Activated gamma-delta T cell treated with Interleukin-2 at 50 U/mL for 16 hours (primary cell): ENCODE measurements at places on chromosomes 5 and 9.

GRCh38 chr9:129664746-129665388 lies 580 bp upstream of the PRRX2 start:
- DNase-seq = no peak

- no peak for DNase-seq
Observed at GRCh38 chr5:76682387-76682786, 33.5 kb upstream of the F2R start.

- no peak for DNase-seq
Observed at GRCh38 chr9:73215249-73215648, 63.6 kb downstream of the ANXA1 start.

- no peak for DNase-seq
Observed at GRCh38 chr5:67289763-67290521, 93.3 kb upstream of the CD180 start.

GRCh38 chr5:17430241-17430640 lies 67.8 kb upstream of the TAF11L2 start:
- DNase-seq = no peak

- no peak for DNase-seq
Observed at GRCh38 chr9:136087741-136088480, 7.2 kb downstream of the NACC2 start.

GRCh38 chr9:18951936-18952335 lies 81.1 kb downstream of the SAXO1 start:
- DNase-seq = no peak

DNA sequence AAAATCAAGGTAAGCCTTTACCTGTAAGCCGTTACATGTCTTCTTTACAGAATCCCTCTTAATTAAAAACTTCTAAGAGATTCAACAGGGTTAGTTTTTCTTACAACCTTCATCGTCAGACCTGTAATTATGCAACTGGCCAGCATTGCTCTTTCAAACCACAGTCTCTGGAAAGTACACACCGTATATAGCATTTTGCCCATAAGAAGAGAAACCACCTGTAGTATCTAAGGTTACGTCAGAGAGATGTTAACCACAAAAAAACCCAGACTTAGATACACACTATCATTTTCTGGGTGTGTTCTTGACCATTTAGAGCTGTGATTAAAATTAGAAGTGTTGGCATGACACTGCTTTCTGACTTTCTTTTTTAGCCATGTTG lies 140.0 kb downstream of the MUSK start:
- no peak for DNase-seq

- no peak for DNase-seq
Observed at GRCh38 chr5:133252133-133252480, 200.3 kb downstream of the HSPA4 start.

DNA sequence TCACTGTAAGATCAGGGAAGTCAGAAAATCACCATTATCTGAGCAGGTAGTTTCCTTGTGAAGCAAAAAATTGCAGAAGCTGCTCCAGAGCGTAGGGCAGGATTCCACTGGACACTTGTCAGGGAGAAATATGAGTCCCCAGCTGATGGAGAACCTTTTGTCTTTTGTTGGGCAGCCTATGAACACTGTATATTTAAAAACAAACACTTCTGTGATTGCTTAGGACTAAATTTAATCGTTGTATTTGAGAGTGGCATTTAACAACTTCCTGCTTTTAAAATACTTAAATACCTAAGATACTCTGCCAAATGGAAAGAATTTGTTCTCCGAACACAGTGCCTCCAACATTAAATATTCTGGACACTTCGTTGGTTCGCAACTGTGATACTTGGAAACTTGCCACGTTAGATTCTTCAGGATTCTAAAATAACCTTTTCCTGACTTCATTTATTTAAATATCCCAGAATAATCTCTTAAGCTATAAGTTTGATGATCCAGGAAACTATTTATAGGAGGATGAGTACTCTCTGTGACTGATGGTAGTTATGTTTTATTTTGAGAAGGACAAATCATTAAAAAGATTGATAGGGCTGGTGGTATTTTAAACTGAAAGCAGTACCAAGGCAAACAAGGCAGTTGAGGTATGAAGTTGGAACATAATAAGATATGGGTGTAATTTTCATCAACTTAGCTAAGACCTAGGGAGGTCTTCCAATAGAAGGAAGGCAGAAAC lies 2.7 kb upstream of the HSPA4 start:
- DNase-seq = no peak

GRCh38 chr9:21709464-21710058 lies 92.9 kb upstream of the MTAP start:
- DNase-seq = peak; percentile 67

GRCh38 chr5:36660397-36661049 lies 54.1 kb downstream of the SLC1A3 start:
- no peak for DNase-seq

- DNase-seq = no peak
Observed at GRCh38 chr9:90827181-90827871, 25.7 kb downstream of the SYK start.

GRCh38 chr5:33877449-33877848 lies 14.3 kb downstream of the ADAMTS12 start:
- DNase-seq = no peak

- DNase-seq = no peak
Observed at GRCh38 chr9:119349351-119349825, 19.8 kb downstream of the BRINP1 start.

DNA sequence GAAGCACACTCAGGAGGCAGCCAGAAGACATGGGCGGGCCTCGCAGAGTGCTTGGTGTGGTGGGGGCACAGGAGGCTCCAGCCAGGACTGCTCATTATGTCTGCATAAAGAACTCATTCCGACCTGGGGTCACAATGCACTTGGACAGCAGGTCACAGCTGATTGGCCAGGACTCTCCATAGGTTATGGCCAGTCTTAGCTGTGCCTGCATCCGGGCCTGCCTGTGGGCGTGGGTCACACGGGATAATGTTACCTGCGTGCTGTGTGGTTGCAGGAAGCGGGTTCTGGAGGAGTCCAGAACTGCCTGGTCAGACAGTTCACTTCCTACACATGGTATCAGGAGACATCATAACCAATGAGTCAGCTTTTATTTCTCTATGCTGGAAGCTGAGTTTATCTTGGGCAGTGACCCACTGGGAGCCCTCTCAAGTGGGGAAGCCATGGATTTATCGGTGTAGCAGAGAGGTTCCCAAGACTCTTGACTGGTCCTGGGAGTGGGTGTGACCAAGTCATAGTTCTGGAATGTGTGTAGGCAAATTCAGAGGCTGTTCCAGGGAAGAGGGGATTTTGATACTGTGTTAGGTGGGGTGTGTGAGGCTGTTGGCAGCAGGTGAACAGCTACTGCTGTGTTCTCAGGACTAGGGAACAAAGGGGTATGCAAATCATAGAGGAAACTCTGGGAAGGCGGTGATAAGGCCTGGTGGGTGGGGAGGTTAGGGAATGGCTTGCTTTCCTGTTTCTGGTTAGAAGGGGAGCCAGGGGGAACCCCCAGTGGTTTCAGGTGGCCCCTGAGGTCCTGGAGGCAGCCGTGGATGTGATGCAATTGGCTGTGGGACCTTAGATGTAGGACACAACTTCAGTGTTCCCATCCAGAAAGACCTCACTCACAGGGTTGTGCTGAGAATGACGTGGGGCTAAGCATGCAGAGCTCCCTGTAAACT lies 51.3 kb downstream of the ARHGEF37 start:
- no peak for DNase-seq

DNA sequence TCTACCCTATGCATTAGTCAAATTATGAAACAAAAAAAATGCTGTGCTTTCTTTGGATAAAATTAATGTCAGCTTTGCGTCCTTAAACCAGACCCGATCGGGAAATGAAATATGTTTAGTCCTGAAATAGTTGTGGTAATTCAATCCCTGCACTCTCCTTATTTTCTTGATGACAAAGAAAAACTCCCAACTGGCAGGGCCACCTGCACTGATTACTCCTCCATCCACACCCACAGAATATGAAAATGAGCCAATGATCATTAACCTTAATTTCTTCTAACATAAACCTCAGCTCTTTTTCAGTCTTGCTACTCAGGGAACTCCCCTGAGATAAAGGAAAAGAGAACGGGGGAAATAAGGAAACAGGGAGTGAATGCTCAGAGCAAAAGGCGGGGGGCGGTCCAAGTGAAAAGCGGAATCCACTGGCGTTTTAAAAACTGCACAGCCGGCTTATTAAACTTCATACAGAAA lies 245.3 kb downstream of the BNC2 start:
- DNase-seq = no peak

- DNase-seq = no peak
Observed at GRCh38 chr5:15023266-15023665, 151.7 kb upstream of the ANKH start.

DNA sequence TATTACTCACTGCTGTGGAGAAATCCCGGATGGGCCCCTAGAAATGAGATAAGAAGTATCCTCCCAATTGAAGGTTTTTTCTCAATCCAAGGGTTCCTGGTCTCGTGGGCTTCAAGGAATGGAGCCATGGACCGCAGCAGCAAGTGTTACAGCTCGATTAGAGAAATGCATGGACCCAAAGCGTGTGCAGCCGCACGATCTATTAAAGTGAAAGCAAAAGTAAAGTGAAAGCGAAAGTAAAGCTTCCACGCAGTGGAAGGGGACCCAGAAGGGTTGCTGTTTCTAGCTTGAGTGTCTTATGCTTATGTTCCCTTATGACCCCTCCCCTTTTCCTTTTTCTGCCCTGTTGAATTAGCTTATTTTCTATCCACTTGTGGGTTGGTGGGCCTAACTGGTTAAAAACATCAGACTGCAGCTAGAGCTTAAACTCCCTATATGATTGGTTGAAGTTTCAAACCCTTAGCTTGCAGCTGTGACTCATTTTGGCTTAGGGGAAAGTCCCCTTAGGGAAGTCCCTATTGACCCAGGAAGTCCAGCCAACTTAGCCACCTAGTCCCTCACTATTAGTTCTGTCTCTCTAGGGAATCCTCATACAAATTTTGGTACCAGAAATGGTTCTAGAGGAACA lies 1111.8 kb downstream of the TAF11L14 start:
- peak; percentile 23 for DNase-seq

DNA sequence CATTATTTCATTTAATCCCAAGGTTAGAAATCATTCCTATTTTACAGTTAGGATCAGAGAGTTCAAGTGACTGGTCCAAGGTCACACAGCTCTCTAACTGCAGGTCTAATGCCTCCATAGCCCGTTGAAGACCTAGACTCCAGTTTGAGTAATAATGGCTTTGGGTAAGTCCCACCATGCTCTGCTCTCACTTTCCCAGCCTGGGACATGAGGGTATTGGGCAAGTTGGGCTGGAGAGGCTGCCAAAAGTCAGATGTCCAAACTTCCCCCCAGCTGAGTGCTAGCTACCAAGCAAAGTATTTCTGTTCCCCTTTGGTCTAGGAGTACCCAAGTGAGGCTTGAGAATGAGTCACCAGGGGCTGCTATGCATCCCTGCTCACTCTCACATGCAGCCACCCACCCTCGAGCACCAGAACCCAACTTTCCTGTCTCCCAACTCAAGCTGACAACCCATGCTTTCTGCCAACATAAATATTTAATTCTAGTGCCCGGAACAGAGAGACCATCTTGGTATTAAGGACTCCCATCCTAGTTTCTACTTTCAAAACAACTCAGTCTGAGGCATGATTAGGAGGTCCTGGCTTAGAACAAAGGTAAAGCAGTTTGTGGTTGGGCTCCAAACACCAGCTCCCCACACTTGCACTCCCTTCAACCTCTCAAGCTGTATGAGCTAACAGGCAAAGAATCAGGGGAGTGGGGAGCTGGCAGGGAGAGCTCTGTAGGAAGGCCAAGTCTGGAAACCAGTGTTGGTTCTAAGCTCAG lies 236.5 kb upstream of the TRIM32 start:
- DNase-seq = no peak

- no peak for DNase-seq
Observed at GRCh38 chr5:99453196-99453595, 524.4 kb upstream of the CHD1 start.

GRCh38 chr9:14213504-14213903 lies 100.4 kb downstream of the NFIB start:
- DNase-seq = no peak
